ENCODE measurements at places on chromosomes 5 and 9.

GRCh38 chr5:151620461-151620840 is 29.3 kb upstream of the FAT2 start:
- no peak for DNase-seq

DNA sequence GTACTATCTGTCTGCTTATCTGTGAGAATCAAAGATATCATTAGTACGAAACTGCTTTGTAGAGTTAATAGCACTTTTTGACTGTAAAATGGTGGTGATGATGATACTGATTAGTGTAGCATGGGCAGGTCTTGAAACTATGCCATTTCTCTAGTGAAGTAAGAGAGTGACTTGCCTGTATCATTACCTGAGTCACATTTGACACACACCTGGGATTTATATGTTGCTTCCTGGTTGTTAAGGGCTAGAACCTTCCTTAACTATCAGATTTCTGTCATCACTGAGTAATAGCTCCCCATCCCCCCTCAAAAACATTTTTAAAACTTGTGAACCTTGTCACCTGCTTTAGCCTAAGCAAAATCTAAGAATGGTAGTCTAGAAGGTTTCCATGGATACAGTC is 135.6 kb upstream of the RORB start:
- DNase-seq: no peak

- peak; percentile 75 for DNase-seq
These were observed 9.4 kb upstream of the RPS14 start for GRCh38 chr5:150458802-150459557.

- no peak for DNase-seq
These were observed 20.5 kb upstream of the GPX3 start for GRCh38 chr5:150999704-151000442.

- no peak for DNase-seq
These were observed 28.8 kb downstream of the C5orf15 start for GRCh38 chr5:133939668-133940067.

GRCh38 chr9:136994888-136995230 is 1.5 kb downstream of the CLIC3 start:
- DNase-seq: no peak

DNA sequence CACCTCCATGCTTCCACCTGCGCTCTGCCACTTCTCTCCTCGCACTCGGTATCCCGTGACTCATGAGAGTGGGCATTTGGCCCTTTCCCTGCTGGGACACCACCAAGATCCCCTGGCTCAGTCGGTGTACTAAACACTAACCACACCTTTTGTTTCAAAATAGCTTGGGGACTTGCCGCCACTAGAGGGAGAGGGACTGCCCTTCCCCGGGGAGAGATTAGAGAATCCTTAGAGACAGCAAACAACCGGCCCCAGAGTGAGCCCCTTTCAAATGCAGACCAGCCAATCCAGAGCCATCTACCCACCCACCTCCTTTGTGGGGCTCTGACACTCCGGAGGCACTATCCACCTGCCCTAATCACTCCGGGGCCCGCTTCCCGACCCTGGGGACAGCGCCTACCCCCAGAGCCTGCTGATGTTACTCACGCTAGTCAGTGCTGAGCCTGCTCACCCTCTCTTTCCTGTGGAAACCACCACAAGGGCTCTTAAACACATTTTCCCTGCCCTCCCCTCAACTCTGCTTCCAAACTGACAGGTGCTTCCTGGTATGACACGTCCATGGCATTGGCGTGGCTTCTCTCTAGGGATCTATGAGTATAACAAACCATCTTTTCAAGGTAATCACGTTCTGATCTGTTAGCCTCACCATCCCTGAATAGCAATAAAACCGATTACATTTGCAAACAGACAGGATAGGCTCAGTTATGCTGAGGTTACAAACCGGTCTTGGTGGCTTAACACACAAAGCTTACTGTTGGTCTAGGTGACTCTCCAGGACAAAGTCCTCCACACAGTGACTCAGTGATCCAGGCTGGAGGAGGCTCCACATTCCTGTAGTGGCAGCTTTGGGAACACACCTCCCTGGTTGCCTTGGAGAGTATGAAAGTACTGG is 180.1 kb upstream of the MVB12B start:
- DNase-seq: no peak

DNA sequence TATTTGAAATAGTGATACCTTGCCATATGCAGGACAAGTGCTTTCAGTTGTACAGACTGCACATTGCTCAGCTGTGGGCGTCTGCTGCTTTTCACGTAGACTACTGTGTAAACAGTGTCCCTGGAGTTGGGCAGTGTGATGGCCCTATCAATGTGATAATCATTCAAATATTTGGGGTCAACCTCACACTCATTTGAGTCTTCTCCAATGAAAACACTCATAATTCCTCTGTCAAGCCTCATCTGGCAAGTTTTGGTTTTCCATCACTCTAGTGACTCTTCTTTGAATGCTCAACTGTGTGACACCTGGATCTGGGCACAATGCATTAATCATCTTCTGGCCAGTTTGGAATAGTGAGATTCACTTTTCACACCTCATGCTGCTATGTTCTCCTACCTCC is 64.4 kb downstream of the UGCG start:
- no peak for DNase-seq

DNA sequence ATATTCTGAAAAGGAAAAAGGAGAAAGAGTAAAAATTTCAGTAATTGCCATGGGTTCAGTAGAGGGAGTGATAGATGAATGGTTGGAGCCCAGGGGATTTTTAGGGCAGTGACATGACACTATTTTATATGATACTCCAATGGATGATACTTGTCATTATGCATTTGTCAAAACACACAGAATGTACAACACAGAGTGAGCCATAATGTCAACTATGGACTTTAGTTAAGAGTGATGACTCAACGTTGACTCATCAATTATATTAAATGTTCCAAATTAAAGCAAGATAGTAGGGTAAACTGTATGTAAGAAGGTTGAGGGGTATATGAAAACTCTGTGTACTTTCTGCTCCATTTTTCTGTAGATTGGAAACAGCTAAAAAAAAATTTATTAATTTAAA is 586.4 kb downstream of the TAF11L14 start:
- DNase-seq: no peak

DNA sequence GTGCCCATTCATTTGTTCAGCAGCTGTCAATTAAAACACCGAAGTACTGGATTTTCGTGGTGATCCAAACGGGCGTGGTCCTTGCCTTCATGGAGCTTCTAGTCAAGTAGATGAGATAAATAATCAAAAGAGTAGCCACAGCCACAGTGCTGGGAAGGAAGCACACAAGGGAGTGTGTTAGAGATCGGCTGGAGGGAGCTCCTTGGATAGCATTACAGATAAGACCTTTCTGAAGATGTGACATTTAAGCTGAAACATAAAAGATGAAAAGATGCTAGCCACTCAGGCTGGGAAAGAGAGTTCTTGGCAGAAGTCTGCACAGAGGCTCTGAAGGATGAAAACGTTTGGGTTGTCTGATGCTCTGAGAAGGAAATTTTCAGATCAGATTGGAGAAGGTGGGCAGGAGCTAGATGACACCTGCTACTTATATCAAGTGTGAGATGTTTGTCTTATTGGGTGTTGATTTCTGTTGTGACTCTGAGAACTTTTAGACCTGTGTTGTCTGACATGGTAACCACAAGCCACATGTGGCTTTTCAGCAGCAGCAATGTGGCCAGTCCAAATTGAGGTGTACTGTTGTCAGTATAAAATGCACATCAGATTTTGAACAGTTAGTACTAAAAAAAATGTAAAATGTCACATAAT is 123.9 kb downstream of the TLE4 start:
- DNase-seq: no peak

DNA sequence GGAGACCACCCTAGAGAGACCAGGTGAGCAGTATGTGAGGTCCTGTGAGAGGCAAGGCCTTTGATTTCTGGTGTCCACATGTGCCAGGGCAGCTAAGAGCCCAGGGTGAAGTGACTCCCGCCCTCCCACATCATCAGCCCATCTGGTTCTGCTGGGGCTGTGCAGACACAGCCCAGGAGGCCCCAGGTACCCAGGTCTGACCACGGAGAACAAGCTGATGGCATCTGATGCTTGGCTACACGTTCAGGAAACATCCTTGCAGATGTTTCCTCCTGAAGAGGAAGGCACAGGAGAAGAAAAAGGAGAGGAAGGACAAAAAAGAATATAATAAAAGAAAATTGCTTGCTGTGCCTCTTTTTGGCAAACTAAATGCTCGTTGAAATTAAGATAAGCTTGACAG is 225.8 kb downstream of the PAX5 start:
- DNase-seq: no peak

GRCh38 chr5:58622936-58623871 is 40.3 kb downstream of the RAB3C start:
- no peak for DNase-seq

- no peak for DNase-seq
These were observed 1.4 kb upstream of the SPTAN1 start for GRCh38 chr9:128550770-128551656.

- DNase-seq: no peak
These were observed 22.0 kb downstream of the CCNH start for GRCh38 chr5:87390576-87391199.

GRCh38 chr5:180251887-180252286 is 40.0 kb downstream of the MAPK9 start:
- DNase-seq: no peak

DNA sequence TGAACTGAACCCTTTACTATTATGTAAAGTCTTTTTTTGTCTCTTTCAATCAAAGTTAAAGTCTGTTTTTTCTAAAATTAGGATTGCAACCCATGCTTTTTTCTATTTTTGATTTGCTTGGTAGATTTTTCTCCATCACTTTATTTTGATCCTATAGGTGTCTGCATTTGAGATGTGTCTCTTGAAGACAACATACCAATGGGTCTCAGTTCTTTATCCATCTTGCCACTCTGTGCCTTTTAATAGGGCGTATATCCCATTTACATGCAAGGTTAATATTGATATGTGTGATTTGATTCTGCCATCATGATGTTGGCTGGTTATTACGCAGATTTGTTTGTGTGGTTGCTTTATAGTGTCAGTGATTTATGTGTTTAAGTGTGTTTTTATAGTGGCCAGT is 436.0 kb upstream of the SEMA6A start:
- no peak for DNase-seq

DNA sequence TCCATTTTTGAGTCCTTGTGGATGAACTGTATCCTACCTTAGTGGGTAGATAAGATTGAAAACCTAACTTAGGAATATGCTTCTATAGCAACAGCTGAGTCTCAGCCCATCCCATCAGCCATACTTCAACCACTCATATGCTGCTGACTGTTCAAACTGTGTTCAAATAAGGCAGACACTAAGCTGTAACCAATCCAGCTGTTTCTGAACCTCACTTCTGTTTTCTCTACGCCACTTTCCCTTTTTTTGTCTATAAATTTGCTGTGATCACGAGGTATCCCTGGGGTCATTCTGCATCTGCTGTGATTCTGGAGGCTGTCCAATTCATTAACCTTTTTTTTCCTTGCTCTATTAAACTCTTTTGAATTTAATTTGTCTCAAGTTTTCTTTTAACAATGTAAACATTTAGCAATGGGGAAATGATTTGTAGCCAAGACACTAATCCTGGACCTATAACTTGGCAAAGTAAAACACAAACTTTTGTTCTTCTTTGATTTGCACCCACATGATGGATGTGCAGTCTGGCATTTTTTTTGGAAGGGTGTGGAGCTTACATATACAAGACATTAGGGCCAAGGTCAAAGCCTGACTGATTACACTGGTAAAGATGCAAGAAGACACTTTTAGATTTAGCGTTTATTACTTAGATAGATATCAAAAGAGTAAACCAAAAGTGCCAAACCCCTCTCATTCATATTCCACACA is 14.9 kb upstream of the SCGB3A2 start:
- no peak for DNase-seq

GRCh38 chr5:122896598-122897282 is 51.3 kb downstream of the SNX24 start:
- DNase-seq: no peak

GRCh38 chr9:133440874-133441273 is 18.7 kb downstream of the ADAMTS13 start:
- DNase-seq: no peak

DNA sequence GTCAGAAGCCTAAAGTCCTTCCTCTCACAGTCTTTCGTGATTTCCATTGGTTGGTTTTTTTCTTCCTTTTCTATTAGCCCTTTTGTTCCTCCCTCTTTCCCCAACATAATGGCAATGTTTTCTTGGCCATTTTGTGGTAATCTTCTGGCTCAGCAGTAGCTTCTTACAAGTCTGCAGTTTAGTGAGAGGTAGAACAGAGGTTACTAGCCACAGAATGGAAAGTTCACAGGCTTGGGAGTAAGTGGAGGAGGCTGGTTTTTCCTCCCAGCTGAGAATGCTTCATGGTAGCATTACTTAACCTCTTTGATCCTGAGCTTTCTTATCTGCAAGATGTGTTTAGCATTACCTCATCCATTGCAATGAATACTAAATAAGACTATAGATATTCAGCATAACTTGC is 346.9 kb downstream of the NFIB start:
- DNase-seq: no peak

DNA sequence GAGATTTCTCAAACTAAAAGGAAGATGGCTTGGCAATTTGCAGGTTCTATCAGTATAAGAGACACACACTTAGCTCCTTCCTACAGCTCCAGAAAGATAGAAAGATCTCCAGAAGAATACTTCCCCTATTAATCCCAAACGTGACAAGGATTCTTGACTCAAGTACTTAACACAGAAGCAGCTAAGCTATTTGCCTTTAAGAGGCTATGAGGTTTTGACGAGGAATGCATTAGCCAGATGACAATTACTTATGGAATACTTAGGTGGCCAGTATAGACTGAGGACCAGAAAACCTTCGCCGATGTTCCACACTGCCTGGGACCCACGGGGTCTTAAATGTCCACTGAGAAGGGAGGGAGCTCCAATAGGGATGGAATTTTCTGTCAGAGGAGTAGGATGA is 340.5 kb upstream of the KIF2A start:
- DNase-seq: no peak

- DNase-seq: no peak
These were observed 226.9 kb downstream of the ARRDC3 start for GRCh38 chr5:91156242-91156641.

DNA sequence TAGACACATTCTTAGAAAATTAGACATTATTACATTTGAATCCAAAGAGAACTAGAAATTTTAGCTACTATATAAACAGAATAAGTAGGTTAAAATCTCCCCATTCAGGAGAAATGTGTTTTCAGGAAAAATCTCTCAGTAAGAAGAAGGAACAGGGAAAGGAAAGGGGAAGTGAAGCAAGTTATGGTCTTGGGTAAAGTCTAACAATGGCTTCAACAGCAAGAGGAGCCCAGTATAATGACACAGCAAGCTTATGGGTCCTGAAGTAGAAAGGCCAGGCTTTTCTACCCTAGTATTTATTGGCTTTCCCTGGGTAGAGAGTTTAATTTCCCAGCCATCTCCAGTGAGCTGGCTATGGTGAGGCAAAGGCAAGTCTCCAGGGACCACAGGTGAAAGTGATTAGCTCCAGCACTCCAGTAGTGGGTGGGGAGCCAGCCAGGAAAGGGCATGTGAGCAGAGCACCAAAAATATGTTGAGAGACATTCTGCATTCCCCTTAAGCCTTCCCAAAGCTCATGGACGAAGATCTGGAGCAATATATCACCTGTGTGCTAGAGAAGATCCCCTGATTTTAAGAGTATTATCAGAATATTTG is 981.7 kb downstream of the NR2F1-AS1 start:
- no peak for DNase-seq
